ENCODE measurements at places on chromosomes 5 and 9.

GRCh38 chr9:78437296-78437695 lies 140.4 kb downstream of the PSAT1 start:
- no peak for DNase-seq

- DNase-seq = no peak
Measured at GRCh38 chr5:137696481-137696880, 39.4 kb downstream of the KLHL3 start.

DNA sequence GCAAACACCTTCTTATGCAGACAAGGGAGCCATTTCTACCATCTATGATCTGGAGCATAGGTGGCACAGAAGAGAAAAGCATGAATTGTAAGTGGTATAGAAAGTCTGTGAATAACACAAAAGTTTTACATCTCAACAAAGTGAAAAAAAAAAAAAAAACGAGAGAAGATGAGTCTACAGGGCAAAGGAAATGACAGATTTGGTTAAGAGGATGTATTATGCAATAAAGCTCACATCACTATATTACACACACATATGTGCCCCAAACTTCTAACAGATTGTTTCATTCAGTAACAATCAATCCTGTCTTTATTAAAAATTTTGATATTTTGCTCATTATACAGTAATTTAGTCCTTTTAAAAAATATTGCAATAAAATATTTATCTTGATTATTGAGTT lies 49.8 kb downstream of the CERT1 start:
- DNase-seq = no peak

DNA sequence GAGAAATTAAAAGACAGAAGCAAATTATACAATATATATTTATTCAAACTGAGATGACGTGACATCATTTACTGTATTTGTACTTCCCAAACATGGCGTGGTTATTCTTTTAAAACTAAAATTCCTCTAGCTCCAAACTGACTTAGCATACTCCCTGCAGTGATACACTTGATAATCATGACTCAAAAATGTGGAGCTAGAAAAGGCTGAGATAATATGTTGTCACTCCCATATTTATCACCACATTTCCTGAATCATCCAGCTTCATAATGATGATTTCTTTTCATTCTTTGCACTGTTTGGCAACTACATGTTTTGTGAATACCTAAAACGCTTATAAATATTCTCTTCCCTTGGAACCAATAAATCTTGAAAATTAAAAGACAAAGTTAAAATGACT lies 341.0 kb downstream of the EBF1 start:
- DNase-seq = no peak

GRCh38 chr9:16705111-16705604 lies 165.3 kb downstream of the BNC2 start:
- no peak for DNase-seq

DNA sequence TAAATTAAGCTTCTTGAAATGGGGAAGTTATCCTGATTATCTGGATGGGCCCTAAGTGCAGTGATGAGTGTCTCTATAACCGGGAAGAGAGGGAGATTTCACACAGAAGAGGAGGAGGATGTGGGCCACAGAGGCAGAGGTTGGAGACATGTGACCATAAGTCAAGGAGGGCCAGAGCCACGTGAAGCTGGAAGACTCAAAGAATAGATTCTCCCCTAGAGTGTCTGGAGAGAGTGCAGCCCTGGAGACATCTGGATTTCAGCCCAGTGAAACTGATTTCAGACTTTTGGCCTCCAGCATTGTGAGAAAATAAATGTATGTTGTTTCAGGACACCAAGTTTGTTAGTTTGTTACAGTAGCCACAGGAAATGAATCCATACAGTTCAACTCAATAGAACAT lies 442.9 kb downstream of the NTRK2 start:
- no peak for DNase-seq

- DNase-seq = no peak
Measured at GRCh38 chr5:143114481-143114880, 289.0 kb downstream of the NR3C1 start.

GRCh38 chr9:129567842-129568559 lies 52.9 kb downstream of the C9orf50 start:
- peak; percentile 73 for DNase-seq

- peak; percentile 79 for DNase-seq
Measured at GRCh38 chr9:71725590-71726338, 42.5 kb downstream of the CEMIP2 start.

GRCh38 chr5:76604838-76605237 lies 18.4 kb downstream of the F2RL2 start:
- no peak for DNase-seq

DNA sequence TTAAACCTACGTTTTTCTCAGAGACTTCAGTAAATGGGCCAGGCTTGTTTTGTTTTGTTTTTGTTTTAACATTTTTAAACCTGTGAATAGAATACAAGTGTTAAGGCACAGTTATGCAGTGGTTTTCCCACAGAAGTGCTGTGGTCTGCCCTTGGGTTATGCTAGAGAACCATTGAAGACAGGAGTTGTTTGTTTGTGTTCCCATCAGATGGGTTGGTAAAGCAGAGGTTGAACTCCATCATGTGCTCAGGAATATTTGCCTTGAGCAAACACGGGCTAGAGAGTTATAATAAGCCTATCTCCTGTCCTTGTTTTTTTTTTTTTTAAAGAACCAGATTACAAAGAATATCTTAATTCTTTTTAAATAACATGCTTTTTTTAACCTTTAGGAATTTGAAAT lies 28.5 kb downstream of the RHOBTB3 start:
- DNase-seq = no peak

DNA sequence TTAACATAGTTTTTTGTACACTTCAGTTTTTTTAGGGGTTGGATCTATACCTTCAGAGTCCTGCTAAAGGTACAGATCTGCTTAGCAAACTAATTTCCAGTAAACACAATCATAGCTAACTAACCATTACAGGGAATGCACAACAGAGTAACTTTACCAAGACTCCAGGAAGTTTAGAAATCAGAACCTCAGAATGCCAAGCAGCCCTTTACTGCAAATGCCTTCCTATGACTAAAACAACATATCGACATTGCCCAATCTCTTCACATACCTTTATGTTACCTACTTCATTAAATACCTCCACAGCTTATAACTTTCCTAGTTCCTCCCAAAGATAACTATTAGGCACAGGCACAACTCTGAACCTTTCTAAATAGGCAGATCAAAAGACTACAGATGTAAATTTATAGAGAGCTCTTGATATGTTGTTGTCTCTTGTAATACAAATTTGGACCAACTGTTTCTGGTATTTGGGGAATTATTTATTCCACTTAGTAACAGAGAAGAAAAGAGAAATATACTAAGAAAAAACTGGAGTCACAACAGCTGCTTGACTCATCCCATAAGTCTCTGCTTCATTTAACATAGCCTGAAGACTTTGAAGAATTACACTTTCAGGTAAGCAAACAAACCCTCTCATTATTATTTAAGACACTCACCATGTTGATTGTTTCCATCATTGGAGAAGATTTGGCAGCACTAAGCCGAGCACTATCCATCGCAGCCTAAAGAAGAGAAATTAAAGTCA lies 46.0 kb upstream of the OR2K2 start:
- DNase-seq = no peak

- DNase-seq = no peak
Measured at GRCh38 chr9:7752481-7752880, 47.1 kb downstream of the DMAC1 start.

DNA sequence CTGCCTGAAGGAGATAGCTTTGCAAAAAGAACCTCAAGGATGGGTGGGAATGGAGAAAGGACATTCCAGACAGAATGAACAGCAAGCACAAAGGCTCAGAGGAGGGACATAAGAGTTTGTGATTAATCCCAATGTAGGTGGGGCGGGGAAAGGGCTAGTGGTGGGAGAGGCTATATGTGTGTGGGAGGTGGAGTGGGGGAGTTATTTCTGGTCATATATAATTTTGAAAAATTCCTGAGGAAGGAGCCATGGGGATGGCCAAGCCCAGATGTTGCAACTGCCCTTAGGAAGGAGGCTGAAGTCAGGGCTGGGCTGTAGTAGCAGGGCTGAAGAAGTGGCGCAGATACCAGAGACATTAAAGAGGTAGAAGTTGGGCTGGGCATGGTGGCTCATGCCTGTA lies 13.4 kb upstream of the CCL27 start:
- DNase-seq = no peak

GRCh38 chr5:144405991-144406390 lies 235.3 kb downstream of the KCTD16 start:
- DNase-seq = no peak

DNA sequence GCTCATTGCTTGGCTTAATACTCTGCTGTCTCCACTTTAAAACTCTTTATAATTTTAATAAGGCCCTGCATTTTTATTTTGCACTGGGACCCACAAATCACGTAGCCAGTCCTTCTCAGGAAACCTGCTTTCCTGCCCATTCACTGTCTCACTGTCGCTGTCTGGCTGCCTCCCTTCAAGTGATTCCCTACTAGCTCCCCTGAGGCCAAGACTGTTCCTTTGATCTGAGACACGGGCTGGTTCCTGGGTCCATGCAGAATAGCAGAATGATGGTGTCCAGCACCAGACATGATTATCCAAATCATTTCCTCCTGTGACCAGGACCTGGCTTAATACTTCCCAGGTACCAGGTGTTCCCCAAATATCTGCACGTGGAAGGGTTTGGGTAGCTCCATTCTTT lies 597.1 kb upstream of the KLF4 start:
- DNase-seq = no peak
